Activated T-cell treated with anti-CD3 and anti-CD28 coated beads for 1 hour (primary cell): ENCODE measurements at places on chromosomes 2 and 18.

GRCh38 chr2:132975193-132976105 is 305.4 kb upstream of the LYPD1 start:
- no peak for DNase-seq

- DNase-seq, result no peak
These were observed 23.7 kb downstream of the PLEK start for GRCh38 chr2:68388772-68389171.

DNA sequence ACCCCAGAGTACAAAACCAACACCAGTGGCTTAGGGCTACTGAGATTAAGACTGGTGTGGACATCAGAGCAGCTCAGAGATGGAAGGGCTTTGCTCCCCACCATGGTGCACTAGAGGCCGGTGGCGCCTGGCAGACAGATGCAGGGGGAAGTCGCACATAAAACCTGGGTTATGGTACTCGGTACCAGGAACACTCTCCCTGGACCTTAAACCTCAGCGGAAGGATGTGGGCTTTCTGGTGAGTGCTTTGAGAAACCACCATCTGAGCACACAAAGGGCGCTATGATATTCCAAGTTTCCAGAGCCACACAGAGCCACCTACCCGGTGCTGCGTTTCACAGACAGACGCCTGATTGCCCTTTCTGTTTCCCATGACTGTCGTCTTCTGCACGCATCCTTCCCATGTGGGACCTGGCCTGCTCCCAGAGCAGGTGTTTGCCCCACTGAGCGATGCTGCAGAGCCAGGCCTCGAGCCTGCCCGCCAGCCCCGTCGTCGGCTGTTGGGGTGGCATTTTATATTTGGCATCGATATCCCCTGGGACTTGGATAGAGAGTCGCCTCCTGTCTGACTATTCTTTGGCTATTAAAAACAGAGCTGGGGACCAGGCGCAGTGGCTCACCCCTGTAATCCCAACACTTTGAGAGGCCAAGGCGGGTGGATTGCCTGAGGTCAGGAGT is 89.5 kb upstream of the ODC1 start:
- no peak for DNase-seq

- DNase-seq, result no peak
These were observed 526.7 kb upstream of the SETBP1 start for GRCh38 chr18:44153981-44154380.
